Activated CD4-positive, alpha-beta T cell treated with anti-CD3 and anti-CD28 coated beads, Interleukin-2, amount 50 U/mL, for 4 hours (primary cell): ENCODE measurements at places on chromosomes 2 and 18.

GRCh38 chr18:45666520-45666919 is 51.2 kb downstream of the SLC14A2 start:
- DNase-seq, result no peak

DNA sequence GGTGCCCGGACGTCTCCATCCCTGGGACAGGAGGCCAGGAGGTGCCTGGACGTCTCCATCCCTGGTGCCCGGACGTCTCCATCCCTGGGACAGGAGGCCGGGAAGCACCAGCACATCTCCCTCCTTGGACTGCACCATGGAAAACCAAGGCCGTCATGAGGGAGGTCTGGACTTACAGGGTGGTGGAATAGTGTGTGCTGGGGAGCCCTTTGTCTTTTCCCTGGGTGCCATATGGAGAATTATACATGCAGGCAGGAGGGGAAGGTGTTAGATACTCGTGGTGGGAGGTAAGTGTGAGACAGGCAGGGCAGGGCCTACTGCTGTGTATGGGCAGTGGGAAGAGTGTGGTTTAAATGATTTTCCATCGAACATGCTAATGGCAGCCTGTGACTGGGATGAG is 52.9 kb downstream of the RTP5 start:
- DNase-seq, result no peak

DNA sequence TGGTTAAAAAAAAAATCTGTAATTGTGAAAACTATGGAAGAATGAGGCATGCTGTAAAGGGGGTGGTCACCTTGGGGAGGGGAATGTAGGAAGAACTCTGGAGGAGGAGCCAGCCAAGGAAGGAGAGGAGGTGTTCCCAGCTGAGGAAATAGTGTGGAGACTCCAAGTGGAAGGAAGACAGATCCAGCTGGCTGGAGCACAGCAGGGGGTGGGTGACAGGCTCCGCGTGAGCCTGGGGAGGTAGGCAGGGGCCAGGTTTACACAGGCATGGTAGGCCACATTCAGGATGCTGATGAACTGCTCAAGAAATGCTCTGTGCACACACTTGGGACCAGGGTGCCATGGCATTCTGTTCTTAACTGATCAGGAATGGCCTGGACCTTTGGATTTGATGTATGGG is 16.8 kb downstream of the AFF3 start:
- DNase-seq, result no peak

GRCh38 chr2:32756074-32756727 is 128.4 kb downstream of the TTC27 start:
- no peak for DNase-seq

- DNase-seq, result no peak
Observed at GRCh38 chr2:157055660-157056199, 201.8 kb upstream of the GALNT5 start.

DNA sequence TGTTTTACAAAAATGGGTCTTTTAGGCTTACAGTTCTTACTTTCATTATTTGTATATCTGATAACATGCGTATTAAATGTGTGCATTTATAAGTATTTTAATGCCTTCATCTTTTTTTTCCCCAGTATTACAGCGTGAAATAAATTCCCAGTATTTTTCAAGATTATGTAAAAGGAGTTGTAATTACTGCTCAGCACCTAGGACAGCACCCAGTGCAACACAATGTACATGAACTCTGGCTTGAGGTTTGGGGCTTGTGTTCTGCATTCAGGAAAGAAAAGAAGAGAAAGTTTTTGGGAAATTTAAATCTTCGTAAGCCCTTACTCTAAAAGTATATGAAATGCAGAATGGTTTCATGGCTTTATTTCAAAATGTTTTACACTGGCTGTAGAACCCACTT is 16.7 kb downstream of the ZNF638 start:
- DNase-seq, result no peak
